T-helper 2 cell (primary cell): ENCODE measurements at places on chromosomes 5 and 9.
A peak's percentile ranks its signal among the peaks of the same experiment; 100 is the strongest.

- DNase-seq, result no peak
Measured at GRCh38 chr5:155050384-155051019, 36.9 kb downstream of the KIF4B start.

- DNase-seq, result no peak
Measured at GRCh38 chr9:125497478-125497877, 209.5 kb downstream of the MAPKAP1 start.

DNA sequence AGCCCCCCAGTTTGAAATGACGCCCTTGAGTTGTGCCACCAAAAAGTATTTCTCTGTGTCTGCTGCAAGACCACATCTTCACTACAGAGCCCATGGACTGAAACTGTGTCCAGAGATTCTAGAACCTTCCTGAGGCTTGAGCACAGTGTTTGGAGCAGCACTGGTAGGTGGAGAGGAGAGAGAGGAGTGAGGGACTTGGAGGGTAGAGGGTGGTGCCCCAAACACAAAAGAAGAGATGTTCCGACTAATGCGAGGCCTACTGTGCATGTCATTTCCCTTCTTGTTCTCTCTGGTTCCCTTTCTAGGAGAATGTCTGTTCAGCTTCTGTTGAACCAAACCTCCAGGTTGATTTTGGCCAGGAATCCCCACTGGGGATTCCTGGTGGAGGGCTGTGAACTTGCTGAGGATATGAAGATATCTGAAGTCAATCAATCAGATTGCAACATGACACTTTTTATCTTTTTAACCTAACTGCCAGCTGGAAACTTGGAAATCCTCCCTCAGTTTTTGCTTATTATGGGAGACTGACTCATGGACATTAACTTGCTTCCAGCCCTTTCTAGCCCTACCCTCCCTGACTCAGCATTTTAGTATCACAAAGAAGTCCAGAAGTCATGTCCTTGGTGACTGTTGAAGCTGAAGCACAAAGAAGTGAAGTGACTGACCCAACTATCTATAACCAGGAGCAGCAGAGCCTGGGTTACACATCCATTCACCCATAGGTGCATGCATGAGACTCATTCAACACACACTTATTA, 154.5 kb downstream of the NR3C1 start:
- DNase-seq, result no peak

GRCh38 chr5:142210864-142211412, 102.4 kb downstream of the NDFIP1 start:
- no peak for DNase-seq

DNA sequence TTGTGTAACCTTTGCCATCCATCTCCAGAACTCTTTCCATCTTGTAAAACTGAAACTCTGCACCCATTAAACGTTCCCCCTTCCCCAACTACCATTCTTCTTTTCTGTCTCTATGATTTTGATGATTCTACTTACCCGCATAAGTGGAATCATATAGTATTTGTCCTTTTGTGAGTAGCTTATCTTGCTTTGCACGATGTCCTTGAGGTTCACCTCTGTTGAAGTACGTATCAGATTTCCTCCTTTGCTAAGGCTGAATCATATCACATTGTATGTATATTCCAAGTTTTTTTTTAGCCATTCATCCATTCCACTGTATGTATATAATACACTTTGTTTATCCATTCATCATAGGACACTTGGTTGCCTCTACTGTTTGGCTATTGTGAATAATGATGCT, 2.9 kb upstream of the RNF130 start:
- DNase-seq, result no peak

GRCh38 chr9:114852050-114852594, 46.3 kb upstream of the TNFSF15 start:
- no peak for DNase-seq

DNA sequence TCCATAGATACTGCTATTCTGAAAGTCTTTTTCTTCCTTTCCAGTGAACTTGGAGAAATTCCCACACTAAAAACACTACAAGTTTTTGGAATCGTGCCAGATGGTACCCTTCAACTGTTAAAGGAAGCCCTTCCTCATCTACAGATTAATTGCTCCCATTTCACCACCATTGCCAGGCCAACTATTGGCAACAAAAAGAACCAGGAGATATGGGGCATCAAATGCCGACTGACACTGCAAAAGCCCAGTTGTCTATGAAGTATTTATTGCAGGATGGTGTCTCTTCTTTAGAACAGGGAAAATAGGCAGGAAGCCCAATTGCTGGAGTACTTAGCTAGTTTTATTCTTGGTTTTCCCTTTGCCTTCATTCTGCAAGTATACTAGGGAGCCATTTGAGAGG, 29.9 kb downstream of the SKP2 start:
- no peak for DNase-seq

DNA sequence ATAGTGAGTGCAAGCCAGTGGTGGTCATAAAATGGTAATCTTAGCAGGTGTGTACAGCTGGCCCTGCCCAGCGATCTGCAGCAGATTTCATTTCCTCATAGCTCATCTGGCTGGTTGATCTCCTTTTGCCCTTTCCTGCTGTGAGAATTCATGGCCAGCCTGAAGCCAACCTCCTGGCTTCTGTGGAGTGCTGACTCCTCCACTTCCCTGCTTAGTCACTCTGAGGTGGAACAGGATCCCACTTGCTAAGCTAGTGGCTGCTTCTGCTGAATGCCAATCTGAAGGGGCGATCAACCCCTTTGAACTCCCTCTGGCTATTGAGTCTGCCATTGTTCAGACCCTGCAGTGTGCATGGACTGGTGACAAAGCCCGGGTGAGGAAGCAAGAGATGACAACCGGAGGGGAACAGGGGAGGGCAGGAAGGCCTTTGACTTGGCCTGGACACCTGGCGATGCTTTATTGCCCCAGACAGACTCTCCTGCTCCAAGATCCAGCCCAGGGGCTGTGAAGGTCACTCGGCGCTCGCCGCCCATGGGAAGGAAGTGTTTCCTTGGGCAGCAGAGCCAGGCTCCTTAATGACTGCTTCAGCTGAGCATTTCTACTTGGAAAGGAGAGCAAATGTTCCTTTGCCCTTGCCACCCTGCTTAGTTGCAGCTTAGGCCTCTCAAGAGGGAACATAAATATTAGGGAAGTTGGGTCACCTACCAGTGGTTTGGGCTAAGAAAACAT, 341.1 kb downstream of the ZSWIM6 start:
- no peak for DNase-seq

DNA sequence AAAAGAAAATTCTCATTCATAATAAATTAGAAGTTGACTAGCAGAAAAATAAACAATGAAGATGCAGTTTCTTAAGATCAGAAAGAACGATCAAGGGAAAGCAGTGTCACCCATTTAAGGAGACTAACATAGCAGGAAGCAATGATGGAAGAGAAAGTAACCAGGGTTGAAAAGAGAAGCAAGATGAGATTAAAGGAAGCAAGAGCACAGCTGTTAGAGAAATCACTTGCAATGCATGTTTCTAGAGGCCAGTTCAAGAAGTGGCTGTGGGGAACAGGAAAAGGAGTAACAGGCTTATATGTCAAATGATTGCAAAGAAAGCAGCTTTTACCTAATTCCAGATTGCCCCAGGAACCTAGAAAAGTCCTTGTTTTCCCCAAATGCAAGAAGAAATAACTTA, 46.8 kb upstream of the SLC1A1 start:
- no peak for DNase-seq

DNA sequence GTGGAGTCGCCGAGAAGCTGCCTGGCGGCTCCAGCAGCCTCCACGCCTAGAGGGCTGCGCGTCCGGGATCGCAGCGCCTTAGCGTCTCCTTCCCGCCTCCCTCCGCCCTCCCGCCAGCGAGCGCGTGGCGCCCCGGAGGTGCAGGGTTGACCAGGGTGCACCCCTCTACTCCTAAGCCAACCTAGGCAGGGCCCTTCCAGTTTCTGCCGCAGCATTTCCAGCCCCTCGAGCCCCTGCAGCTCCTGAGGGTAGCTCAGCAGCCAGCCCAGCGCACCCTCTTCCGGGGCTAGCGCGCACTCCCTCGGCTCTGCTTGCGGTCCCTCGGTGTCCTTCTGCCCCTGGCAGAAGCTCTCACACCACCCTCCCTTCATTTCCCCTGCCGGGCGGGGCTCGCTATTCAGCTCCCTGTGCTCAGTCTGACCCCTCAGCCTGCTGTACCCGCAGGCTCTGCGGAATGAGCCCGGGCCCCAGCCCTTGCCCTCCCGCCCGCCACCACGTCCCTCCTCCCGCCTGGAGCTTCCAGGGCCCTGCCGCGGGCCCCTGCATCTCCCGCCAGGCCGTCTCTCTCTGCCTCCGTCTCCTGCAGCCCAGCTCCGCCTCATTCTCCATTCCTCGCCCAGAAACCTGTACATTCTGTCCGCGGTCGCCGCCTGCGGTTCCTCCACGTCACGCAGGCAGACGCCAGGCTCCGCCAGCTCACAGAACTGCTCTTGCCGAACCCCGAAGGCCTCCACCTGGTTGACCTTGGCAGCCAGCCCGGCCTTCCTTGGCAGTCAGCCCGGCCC, 61.8 kb downstream of the SPATA31C2 start:
- peak; percentile 52 for DNase-seq

- no peak for DNase-seq
Measured at GRCh38 chr5:7330256-7330655, 65.7 kb upstream of the ADCY2 start.

DNA sequence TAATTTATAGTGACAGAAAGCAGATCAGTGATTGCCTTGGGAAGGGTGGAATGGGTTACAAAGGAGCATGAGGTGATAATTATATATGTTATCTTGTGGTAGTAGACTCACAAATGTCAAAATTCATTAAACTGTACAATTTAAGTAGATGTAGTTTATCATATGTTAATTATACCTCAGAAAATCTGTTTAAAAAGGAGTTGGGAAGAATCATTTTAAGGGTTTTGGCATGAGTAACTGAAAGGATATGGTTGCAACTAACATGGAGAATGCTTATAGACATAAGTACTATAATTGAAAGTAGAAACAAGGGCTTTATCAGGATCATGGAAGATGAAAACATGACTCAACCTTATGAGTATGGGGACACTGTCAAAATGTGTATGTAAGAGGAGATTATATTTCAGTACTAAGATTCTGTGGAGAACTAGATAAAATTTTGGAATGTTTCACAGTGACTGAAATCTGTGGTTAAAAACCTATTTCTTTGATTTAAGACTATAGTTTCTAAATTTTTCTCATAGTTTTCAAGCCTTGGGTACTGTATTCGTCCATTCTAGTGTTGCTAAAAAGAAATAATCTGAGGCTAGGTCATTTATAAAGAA, 73.3 kb downstream of the FCHO2 start:
- no peak for DNase-seq

DNA sequence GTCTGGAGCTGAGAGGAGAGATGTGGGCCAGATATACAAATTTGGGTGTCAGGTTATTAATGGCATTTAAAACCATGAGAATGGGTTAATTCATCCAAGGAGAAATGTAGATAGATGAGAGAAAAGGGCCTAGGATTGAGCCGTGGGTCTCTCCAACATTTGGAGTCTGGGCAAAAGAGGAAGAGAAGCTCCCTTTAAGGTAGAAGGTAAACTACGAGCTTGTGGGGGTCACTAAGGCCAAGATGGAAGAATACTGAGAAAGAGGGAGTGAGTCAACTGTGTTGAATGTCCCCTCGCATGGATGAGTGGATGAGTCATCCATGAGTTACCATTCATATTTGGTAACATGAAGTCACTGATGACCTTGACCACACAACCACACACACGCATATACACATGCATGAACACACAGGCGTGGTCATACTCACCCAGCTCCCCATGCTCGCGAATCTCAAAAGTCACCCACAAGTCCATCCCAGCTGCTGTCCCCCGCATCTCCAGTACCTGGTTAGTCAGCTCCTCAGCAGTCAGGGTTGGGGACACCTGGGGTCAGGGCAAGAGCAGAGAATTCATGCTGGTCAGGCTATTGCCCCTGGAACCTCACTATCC, 6.8 kb upstream of the FCHSD1 start:
- no peak for DNase-seq

DNA sequence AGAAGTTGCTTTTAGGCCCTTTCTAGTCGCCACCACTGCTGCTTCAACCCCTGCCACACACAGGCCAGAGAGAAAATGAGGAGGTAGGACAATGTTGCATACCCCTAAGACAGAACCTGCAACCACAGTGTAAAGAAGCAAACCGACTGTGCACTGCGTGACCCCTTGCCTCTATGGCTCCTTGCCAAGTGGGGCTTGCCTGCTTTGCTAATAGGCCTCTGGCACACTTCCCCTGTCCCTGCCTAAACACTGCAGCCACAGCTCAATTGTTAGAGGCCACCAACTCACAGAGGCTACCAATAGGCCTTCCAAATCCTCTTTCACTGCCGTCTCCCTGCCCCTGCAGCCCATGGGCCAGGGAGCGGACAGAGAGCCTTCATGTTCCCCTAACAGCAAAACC, 280.1 kb downstream of the CDH10 start:
- no peak for DNase-seq

GRCh38 chr9:103261951-103262350, 266.8 kb downstream of the CYLC2 start:
- DNase-seq, result no peak

GRCh38 chr5:68682400-68683160, 411.2 kb upstream of the SLC30A5 start:
- DNase-seq, result no peak

- DNase-seq, result no peak
Measured at GRCh38 chr9:8332331-8332650, 532.7 kb upstream of the DMAC1 start.
